ENCODE measurements at places on chromosomes 4 and X.

DNA sequence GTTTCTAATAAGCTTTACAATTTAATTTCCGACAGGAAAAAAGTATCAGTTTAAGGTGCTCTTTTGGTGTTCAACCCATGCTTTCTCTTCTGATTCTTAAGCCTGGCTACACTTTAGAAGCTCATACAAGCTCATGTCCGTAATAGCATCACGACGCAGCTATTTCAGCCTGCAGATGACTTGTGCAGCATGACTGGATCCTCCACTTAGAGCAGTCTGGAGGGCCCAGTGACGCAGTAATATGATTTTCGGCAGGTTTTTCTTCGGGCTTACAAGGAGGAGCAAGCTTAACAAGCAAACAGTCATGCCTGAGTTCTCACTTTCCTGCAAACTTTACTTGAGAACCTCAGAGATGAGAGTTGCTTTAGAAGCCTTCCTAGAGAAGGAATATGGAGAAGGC is 85.3 kb upstream of the MAML3 start:
- no peak for DNase-seq

DNA sequence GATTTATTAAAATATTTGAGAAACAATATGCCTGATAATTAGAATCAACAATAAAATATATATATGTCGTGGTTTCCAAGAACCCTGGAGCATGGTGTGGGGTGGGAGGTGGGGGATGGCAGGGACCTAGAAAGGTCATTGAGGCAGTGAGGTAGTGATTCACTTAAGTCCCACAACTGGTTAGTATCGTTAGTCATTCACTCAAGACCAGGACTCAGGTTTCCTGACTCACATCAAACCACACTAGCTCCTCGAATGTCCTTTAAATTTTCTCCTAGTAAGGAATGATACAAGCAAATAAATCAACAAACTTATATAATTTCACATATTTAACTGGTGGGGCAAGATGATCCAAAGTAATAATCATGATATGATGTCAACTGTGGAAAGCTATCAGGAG is 158.8 kb upstream of the AADAT start:
- no peak for DNase-seq

- DNase-seq: no peak
Measured at GRCh38 chrX:47184486-47184885, 9.1 kb upstream of the UBA1 start.

GRCh38 chr4:57162499-57163019 is 52.4 kb upstream of the IGFBP7 start:
- no peak for DNase-seq

DNA sequence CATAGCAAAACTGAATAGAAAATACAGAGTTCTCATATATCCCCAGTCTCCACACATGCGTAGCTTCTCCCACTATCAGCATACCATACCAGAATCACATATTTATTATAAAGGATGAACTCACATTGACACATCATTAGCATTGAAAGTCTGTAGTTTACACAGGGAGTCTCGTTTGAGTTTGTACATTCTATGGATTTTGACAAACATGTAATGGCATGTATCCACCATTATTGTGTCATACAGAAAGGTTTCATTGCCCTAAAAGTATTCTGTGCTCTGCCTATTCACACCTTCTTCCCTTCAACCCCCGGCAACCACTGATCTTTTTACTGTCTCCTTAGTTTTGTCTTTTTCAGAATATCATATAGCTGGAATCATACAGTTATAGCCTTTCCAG is 562.4 kb downstream of the KCTD8 start:
- no peak for DNase-seq

DNA sequence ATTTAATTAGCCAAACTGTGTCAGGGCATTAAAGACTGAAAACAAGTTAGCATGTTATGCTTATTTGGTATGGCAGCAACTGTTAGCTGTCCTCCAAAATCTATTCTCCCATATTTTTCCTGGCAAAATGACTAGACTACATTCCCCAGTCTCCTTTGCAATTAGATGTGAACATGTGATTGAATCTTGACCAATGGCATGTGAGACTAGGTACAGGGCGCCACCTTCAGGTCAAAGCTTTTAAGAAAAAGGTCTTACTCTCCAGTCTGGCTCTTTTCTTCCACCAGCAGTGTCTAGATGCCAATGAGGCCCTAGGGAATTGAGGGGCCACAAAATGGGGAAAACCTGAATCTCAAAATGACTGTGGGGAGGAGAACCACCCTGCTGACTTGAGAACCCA is 408.2 kb downstream of the SMARCA1 start:
- peak; percentile 9 for DNase-seq

DNA sequence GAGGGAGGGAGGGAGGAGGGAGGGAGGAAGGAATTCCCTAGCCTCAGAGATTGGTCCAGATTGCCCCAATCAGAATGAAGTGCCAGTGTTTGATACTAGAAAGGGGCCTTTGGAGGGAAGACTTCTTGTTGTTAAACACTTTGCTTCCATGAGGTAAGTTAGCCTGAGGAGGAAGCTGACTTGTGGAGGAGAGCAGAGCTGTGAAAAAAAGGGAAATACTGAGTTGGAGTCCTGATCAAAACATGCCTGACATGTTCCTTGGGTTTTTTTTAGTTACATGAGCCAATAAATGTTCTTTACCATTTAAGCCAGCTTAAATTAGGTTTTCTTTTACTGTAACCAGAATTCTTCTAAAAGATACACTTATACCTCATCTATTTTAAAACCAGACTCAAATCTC is 57.6 kb downstream of the GSX2 start:
- no peak for DNase-seq

DNA sequence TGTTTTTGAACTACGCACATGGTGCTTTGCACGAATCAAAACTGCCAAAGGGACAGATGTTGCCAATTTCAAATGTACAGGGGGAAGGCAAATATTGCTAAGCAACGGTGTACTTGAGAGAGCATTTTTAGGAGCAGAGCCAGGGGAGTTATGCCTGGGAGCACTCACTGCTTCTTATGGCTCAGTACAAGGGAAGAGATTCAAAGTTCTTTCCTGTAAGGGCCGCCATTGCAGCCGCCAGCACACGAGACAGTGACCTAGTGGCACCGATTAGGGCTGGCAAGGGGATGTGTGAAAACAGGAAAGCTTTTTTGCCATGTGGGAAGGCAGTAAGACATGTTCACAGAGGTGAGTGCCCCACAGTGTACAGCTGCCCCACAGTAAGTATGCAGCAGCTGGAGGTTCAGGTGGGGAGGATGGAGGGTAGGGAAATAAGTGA is 133.8 kb downstream of the AFF1 start:
- no peak for DNase-seq

DNA sequence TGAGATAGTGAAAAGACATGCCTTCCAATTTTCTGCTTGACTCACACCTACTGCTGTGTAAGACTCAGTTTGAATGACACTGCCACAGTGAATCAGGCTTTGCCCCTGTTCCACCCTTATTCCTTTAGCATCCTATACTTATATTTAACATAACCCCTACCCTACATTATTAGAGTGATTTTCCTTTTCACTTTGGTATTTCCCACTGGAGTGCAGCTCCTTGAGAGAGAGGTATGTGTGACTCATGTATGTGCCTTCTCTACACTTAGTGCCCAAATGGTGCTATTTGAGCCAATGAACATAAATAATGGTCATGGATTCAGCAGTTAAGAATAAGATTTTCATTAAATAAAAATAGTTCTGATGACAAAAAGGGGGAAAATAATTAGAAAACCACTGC is 69.5 kb downstream of the RRAGB start:
- DNase-seq: no peak
